ENCODE measurements at places on chromosomes 3 and 15.

GRCh38 chr3:100880845-100881244, 112.4 kb downstream of the ABI3BP start:
- DNase-seq = no peak

DNA sequence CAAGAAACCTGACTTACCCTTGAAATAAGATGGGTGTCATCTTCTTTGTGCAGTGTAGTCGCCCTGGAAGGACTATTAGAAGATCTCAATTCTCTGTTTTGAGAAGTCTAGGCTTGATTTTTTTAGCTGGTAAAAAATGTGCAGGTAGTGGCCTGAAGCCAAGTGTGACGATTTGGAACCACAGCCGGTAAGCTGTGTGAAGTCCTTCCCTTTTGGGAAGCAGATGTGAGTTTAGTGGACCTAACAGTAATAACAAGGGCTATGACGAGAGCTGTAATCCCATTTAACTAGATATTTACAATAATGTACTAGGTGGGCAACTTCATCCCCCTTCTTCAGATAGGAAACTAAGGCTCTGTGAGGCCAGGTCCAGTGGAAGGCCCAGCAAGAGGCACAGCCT, 81.7 kb upstream of the MYZAP start:
- no peak for DNase-seq

GRCh38 chr3:58526515-58526957, 10.5 kb downstream of the ACOX2 start:
- peak; percentile 88 for DNase-seq

DNA sequence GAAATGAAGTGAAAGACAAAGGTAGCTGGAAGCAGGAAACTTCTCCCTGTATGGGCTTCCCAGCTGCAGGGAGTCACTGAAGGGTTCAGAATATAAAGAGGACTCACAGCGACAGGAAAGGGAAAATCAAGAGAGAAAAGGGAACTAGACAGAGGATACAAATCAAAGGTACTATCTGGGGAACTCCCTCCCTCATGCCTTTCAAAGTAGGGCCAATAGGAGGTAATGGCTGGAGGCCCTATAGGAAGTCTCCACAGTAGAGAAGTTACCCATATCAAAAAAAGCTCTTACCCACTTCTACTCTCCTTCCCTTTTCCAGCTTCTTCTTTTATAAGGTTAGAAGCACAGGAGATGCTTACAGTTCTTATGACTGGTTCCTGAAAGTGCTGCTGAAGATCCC, 43.5 kb downstream of the FMN1 start:
- DNase-seq = no peak

DNA sequence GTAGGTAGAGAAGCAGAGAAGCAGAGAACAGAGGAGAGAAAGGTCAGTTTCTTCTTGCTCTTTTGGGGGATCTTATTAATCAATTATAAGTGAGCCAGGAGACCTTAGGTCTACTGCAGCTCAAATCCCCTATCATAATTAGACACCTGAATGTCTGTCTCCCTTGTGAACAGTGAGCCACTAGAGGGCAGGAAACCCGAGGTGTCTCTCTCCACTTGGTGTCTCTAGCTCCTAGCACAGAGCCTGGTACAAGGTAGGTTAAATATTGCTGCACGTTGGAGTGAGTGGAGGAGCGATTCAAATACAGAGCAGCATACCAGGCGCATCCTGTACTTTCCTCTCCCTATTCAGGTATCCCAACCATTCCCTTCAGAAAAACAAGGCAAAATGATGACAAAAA, 2.0 kb upstream of the ST8SIA2 start:
- DNase-seq = no peak

GRCh38 chr15:63073497-63074172, 31.1 kb downstream of the TPM1 start:
- no peak for DNase-seq

DNA sequence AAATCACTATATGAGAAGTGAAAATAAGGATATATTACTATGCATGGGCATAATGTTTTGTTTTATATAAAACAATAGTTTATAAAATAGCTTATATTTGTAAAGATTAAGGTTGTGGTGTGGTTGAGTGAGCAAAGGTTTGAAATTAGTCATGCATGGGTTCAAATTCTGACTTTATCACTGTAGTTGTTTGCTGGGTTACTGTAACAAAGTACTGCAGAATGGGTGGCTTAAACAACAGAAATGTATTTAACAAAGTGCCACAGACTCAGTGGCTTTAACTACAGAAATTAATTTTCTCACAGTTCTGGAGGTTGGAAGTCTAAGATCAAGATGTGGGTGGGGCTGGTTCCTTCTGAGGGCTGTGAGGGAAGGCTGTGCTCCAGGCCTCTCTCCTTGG, 184.8 kb upstream of the THRB start:
- no peak for DNase-seq

GRCh38 chr3:186583831-186584230, 13.3 kb downstream of the DNAJB11 start:
- DNase-seq = peak; percentile 33

- no peak for DNase-seq
Measured at GRCh38 chr3:45894015-45894414, 7.7 kb downstream of the CCR9 start.

DNA sequence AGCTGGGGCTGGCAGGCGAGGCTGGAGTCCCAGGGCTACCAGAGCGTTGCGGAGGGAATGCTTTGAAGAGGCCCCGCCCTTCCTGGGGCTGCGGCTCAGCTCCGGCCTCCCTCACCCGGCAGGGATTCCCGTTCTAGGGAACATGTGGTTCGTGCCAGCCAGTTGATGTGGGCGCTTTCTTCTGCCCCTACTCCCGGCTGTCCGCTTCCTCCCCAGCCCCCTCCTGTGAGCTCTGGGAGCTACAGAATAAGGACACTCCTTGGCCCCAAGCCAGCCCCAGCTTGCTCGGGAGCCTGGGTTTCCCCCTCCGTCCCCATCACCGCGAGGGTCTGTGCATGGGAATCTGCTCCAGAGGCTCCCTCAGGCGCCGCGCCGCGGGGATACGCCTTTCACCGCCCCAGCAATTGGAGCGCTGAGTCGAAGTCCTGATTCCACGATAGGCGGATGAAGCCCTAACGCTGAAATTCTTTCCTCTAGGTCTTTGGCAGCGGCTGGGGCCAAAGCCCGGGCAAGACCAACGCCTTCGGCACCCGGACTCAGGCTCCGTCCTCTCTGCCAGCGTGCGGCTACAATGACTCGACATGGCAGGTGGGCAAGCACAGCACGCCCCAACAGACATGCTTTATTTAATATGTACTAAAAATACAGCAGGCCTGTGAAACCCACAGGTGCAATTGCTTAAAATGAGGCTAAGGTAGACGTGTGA, 69.5 kb downstream of the KLF15 start:
- peak; percentile 79 for DNase-seq

DNA sequence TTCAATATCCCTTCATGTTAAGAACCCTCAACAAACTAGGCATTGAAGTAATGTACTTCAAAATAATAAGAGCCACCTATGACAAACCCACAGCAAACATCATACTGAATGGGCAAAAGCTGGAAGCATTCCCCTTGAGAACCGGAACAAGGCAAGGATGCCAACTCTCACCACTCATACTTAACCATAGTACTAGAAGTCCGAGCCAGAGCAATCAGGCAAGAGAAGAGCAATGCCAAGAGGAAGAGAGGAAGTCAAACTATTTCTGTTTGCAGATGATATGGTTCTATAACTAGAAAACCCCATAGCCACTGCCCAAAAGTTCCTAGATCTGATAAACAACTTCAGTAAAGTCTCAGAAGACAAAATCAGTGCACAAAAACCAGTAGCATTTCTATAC, 161.9 kb downstream of the UBE2E2 start:
- DNase-seq = no peak

DNA sequence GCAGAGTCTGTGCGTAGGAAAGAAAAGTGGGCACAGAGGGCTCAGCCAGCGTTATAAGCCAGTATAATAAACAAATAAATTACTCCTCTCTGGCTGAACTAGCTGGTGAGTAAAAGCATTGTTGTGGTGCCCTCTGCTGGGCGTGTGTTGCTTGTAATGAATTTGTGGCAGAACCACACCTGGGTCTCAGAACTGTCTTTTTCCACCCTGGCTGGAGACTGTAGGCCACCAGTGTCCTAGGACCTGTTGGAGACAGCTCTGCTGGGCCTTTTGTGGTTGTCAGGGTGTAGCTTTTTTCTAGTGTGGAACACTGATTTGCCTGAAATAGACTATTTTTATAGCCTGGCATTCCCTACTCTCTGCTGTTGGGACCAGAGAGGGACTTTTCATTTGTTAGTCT, 130.5 kb upstream of the EIF1B start:
- DNase-seq = peak; percentile 62

DNA sequence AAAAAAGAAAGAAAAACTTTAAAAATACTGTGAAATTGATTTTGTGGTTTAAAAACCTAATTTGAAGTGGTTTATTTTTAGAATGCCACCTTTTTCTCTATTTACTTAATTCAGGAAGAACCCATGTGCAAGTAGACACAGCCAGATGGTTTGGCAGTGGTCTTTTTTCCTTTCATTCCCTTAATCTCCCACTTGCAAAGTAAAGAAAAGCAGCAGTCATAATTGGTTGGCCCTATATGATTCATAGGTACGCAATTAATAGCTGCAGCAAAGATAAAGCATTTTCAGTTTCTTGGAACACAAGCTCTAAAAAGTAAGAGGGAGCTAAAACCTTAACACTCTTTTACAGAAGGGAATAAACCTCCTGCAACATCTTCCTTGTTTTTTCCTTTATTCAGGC, 115.3 kb downstream of the MECOM start:
- DNase-seq = no peak

GRCh38 chr3:115646027-115646690, 22.8 kb downstream of the GAP43 start:
- no peak for DNase-seq
